ENCODE measurements at places on chromosomes 7 and 10.
A peak's percentile ranks its signal among the peaks of the same experiment; 100 is the strongest.

GRCh38 chr10:70135046-70135445, 2.4 kb upstream of the AIFM2 start:
- DNase-seq: peak; percentile 38

DNA sequence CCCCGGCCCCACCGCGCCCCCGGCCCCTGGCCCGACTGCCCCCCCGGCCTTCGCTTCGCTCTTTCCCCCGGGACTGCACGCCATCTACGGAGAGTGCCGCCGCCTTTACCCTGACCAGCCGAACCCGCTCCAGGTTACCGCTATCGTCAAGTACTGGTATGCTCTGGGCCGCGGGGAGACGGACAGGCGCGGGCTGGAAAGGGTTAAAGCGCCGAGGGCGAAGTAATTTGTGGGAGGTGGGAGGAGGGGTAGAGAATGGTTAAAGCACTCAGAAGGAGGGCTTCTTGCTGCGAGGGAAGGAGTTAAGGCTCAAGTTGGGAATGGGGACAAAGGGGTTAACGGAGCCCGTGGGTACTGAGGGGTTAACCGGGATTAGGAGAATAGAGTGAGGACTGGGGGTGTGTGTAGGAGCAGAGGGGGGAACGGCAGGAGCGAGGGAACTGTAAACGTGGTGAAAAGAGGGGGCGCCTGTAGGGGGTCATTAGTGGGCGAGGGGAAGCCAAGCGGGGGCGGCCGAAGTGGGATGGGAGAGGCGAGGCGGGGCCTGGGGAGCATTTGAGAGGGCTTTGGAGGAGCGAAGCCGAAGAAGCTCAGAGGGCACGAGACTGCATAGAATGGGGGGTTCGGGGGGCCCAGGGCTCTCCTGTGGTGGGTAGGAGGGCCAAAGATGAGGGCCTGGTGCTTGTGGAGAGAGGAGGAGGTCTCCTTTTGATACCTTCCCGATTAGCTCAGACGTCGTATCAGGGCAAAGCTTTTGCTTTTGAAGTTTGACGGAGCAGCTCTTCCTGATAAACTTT, 605 bp downstream of the SUFU start:
- DNase-seq: no peak

- no peak for DNase-seq
Measured at GRCh38 chr7:50814166-50814565, 31.5 kb upstream of the GRB10 start.

DNA sequence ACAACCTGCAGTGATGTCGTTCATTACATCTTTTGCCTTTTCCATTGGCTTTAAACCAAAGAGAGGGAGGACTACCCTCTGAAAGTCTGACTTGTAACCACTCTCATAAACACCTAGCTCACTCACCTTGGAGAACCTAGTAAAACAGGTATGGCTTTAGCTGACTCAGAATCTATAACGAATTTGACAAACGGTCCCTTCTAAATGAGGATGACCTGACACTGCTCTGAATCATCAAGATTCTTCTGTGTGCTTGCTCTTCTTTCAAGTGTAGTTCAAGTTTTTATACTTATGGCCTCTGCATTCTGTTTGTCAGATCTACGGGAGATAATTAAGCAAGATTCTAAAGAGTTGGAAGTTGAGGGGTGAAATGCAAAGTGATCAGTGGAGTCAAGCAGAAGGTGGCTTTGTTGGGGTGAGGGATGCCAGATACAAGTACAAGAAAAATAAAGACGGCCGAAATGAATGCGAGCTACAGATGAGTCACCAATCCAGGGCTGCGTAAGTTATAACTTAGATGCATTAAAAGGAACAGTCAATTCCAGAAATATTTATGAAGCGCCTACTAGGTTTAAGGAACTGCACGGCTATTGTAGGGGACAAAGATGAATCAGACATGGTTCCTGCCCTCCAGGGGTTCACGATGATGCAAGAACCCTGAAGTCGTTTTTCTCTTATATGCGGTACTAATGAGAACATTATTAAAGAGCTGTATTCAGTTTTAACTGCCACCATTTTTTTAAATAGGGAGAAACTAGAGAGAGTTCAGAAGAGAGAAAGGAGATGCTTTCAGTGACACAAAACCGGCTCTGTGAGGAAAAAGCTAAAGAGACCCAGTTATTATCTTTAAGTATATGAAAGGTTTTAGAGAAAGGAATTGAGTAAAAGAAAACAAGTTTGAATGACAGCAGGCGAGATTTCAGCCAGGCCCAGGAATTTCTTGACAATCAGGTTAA, 6.5 kb downstream of the HIPK2 start:
- DNase-seq: no peak

DNA sequence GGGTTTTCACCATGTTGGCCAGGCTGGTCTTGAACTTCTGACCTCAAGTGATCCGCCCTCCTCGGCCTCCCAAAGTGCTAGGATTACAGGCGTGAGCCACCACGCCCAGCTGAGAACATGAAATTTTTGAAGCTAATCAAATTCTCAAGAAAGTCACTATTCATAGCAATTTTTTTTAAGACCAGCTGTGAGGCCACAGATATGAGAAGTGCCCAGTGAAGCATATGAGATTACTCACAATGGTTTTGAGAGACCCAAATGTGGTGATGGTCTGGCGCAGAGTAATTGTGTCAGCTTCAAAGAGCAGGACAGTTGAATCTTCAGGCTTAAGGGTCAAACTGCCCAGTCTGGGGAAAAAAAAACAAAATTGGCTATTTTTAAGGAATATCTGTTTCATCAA, 16.2 kb downstream of the NCOA4 start:
- no peak for DNase-seq

Data from activated CD8-positive, alpha-beta memory T cell treated with anti-CD3 and anti-CD28 coated beads for 24 hours (primary cell).